ENCODE measurements at places on chromosomes 6 and 20.

DNA sequence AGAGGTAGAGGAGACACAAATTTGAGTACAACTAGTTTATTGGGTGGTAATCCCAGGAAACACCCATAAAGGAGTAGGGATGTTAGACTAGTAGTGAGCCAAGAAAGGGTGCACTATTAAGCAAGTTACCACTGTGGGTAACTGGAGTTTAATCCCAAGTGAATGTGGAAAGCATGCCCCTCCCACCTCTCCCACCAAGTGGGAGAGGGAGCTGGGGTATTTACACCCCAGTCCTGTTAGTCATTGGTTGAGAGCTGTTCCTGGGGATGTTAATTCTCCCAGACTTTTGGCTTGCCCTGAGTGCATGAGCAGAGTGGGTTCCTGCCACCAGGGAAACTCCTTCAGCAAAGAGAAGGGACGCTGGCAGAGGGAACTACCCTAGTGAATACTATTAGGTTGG, 49.2 kb upstream of the ZFP64 start:
- no peak for DNase-seq

DNA sequence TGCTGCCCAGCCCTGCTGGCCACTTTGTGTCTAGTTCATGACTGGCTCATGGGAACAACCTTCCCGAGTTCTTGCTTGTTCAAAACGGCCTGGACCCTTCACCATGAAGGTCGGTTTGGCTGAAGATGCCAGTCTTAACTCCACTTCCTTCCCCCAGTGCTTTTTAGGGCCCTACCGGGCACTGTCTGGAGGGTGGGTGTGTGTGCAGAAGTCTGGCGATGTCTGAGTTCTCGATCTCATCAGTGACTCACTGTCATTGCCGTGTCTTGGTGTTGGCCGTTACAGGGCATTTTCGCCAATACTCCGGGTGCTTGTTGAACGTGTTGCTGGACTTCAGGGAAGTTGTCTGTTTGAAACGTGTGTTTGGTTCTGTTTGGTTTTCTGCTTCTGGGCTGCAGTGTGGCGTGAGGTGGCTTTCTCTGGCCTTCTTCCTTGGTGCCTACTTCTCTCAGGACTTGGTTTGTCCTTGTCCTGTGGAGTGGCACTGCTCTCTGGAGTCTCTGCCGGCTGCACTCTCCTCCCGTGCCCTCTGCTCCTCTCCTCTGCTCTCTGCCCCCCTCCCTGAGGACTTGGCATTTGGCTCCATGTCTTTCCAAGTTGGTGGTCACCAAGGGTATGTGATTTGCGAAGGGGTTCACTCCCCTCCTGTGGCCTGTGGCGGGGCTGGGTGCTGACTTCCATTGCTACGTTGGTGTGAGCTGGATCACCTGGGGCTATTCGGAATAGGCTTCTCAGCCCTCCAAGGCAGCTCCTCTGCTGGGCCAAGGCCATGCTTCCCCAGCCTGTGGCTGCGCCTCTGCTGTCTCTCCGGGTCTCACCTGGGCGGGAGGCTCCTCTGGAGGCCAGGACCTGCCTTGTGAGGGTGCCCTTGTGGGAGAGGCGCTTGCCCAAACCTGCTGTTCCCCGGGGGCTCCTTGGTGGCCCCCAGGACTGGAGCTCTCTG, 38.2 kb downstream of the PYGB start:
- DNase-seq, result no peak

DNA sequence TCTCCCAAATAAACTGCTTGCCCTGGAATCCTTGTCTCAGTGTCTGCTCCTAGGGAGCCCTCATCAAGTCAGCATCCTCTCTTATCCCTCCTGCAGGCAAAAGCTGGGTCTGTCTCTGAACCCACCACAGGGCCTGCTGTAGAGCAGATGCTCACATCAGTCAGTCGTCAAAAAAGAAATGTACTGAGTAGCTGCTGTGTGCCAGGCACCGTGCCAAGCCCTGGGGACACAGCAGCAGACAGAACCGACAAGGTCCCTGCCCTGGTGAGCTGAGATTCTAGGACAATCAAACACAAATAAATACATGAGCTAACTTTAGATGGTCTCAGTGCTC, 68.5 kb downstream of the EYA2 start:
- DNase-seq, result no peak

GRCh38 chr20:53975761-53976160, 94.6 kb downstream of the BCAS1 start:
- no peak for DNase-seq

DNA sequence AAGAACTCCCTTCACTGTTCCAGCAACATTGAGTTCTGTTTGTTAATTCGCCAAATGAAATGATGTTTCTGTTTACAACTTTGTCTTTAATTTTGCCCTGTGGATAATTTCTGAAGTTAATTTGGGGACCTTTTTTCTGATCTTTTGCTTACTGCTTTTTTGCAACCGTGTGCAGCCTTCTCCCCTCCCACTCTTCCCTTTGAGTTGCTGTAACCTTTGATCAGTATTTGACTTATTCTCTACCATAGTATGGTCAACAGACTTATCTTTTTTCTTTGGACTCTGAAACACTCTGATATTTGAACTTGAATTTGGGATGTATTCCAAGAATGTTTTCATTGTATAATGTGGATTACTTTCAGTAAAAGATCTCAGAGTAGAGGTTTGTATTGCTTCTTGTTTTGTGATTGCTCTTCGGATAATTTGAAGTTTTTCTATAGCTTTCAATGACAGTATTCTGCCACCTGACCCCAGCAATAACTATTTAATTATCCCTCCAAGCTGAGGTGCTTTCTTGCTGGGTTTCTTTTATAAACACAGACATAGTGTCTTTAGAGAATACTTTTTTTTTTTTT, 46.2 kb downstream of the LRRN4 start:
- no peak for DNase-seq

Data from AG10803 (cell line).